Activated CD4-positive, CD25-positive, alpha-beta regulatory T cell (primary cell): ENCODE measurements at places on chromosomes 2 and 18.

DNA sequence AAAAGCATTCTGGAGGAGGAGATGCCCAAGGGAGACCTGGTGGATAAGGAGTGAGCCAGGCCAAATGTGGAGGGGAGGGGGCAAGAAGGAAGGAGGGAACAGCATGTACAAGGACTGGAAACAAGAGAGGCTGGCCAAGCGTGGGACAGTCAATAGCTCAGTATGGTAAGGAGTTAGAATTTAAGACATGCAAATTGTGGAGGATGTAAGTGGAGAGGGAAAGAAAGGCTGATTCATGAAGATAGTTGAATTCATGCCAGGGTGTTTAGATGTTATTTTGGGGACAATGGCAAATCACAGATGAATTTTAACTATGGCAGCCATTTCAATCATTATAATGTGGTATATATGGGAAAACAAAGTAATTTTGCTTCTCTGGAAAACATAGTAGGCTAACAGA, 462.3 kb downstream of the MEIS1 start:
- DNase-seq, result no peak

GRCh38 chr2:33326100-33326499, 150.3 kb upstream of the RASGRP3 start:
- no peak for DNase-seq

DNA sequence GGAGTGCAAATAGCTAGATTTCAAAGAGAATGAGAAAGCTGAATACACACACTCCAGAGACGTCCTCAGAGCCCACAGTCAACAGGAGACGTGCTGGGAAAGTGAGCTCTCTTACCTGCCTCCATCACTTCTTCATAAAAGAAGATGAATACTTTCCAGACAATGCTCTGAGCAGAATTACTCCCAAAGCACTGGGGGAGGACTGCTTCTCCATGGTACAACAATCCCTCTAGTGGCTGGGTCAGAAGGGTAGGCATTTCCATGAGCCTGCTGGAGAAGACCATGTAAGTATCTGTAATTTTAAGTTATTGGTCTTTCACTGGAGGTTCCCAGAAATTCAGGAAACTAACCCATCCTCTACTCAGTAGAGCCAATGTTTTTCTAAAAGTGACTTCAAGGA, 190.3 kb downstream of the RBM43 start:
- DNase-seq, result no peak

DNA sequence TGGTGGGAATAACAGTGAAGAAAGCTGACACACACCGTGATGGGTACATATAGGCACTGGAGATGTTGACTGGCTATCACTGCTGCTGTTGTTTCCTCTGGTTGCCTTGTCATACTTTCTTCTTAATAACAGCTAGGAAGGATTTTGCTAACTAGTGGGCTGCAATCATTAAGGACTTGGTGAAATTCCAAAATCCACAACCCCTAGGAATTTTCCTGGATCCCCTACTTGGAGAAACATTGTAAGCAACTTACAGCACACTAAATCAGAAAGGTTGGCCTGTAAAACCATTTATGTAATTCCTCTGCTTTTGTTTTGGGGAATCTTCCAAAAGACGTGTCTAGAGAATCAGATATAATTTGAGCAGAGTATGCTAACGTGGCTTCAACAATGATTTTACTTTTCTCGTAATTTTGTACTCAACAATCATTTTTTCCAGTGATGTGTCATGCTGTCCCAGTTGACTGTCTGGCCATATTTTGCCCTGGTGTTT, 8.0 kb upstream of the COL3A1 start:
- no peak for DNase-seq

- DNase-seq, result no peak
These were observed 123.7 kb upstream of the NCK2 start for GRCh38 chr2:105621038-105621437.

DNA sequence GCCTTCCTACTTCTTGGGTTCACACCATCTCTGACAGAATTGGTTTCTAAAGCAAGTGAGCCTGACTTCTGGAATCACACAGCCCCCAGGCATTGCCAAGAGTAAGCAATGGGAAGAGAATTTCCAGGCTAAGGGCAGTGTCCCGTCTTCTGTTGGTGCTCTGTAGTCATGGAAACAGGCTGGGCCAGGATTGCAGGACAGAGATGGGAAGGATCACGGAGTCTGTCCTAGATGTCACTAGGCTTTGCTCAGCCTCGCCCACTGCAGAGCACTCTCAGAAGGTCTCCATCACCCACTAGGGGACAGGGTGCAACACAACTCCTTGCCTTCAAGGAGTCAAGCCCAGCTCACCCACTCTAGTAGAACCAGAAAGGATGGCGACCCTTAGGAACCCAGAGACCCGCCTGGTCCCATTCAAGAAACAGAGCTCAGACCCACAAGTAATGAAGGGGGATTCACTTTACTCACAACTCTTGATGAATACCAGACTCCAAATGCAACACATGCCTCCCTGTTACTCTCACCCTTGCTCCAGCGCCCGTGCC, 48.6 kb upstream of the TEX51 start:
- no peak for DNase-seq

DNA sequence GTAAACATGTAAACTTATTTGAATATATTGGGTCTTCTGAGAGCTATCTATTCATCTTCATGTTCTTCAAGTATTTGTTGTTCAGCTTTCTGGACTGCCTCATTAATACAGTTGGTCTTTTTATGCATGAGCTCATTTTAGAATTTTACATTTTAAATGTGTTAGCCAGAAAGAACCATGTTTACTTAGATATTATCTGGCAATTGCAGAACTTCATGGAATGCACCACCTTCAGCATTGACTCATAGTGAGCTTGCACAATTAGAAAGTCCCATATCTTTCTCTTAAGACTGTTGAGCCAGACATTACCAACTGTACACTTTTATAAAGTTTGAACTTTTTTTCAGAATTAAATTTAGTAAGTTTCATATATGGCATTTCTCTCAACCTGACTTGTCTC, 536.7 kb downstream of the RIT2 start:
- DNase-seq, result no peak

DNA sequence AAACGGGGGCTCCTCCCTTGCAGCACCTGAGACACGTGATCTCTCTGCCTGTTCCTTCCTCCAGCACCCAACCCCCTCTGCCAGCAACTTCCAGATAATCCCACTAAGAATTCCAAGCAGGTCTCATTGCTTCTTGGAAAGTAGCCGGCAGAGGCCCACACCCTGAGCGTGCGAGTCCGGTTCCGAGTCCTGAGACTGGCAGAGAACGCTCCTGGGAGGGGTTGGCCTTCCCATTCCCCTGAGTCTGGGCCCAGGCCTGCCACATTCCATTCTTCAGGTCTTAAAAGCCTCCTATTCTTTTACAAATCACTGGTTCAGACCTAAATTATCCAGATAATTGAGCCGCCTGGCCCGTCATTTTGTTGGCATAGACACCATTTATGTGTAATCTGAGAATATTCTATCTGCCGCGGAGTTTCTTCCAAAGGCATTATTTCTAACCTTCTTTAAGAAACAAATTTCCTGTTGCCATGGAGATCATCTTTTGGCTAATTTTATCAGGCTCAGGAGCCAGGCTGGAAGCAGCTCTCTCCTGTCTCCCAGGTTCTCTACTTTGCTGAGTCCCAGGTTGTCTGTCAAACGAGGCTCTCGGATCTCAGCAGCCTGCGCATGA, 165.4 kb downstream of the MYCN start:
- DNase-seq, result no peak

DNA sequence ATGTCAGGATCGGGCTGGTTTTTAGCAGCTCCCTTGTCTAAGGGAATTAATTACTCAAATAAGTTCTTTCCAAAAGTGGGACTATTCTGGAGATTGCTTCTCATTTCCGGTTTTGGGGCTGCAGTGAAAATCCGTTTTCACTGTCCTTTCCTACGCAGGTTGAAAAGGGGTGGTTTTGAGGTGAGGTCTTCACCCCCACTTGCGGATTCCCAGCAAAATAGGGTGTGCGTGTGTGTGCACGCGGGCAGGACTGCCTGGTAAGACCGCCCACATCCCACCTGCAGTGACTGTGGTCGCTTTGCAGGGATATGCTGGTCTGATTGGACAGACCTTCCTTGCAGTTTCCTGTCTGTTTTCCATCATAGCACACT, 472 bp upstream of the PLEKHM3 start:
- DNase-seq, result no peak

GRCh38 chr18:69177702-69178101, 223.0 kb upstream of the DOK6 start:
- no peak for DNase-seq

- no peak for DNase-seq
These were observed 68.3 kb downstream of the TET3 start for GRCh38 chr2:74052732-74053710.

- DNase-seq, result no peak
These were observed 140.7 kb downstream of the RND3 start for GRCh38 chr2:150346806-150347205.
